ENCODE measurements at places on chromosomes 16 and 17. TPM values are rescaled to one million over a fixed set of nuclear protein-coding genes. Genes with fewer than 3 reads are reported as not detected.
A peak's percentile ranks its signal among the peaks of the same experiment; 100 is the strongest.

DNA sequence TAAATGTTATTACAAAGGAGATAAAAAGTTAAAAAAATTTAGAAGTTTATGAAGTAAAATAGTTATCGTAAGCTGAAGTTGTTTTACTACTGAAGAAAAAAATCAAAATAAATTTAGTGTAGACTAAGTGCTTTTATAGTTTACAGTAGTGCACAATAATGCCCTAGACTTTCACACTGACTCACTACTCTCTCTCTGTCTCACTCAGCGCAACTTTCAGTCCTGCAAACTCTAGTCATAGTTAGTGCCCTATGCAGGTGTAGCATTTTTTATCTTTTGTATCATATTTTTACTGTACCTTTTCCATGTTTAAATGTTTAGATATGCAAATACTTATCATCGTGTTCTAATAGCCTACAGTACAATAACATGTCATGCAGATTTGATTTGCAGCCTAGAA, 17.7 kb upstream of the TOM1L1 start:
- no peak overlapping the region for H3K27ac ChIP-seq
- no peak overlapping the region for H3K4me3 ChIP-seq
- DNase-seq = no peak

TBC1D3 gene
- total RNA-seq = not detected

- H3K27ac ChIP-seq = no peak overlapping the region
- peaks cover 13% of the 10 kb centered on the region for H3K4me1 ChIP-seq
- DNase-seq = no peak
- peaks cover 3% of the 10 kb centered on the region for H3K27me3 ChIP-seq
- peaks cover 6% of the 10 kb centered on the region for H3K36me3 ChIP-seq
Observed at GRCh38 chr16:12588510-12588909, 215.2 kb downstream of the CPPED1 start.

BRIP1 gene
- total RNA-seq = 20.1 TPM

DNA sequence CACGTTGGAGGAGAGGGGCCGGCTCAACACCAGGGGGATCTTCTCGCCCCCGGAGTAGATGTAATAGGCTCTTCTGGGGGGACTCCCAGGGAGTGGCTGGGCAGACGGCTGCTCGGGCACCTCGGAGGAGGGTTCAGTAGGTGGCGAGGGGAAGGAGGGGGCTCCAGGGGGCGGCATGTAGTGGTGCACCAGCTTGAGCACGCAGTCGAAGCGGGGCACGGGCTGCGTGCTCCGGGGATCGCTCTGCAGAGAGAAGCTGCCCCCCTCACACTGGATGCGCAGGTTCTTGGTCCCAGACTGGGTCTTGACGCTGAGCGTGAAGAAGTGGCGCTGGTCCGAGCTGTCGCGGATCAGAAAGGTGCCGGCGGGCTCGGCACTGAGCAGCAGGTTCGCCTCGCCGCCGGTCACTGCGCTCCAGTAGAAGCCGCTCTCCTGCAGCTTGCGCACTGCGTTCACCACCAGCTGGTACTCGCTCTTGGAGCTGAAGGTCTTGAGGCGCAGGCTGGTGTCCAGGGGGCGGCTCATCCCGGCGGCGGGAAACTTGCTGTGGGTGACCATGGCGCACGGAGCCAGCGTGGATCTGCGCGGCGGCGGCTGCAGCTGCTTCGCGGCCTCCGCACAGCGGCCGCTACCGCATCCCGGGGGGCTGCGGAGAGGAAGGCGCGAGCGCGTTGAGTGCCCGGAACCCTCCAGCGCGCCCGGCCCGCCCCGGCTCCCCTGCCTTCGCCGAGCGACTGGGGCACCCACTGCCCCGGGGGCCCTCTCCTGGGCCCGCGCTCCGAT, 1.1 kb downstream of the SOCS3 start:
- peaks cover 3% of the 10 kb centered on the region for H3K27me3 ChIP-seq
- peak overlapping the region; percentile 80 for H3K4me3 ChIP-seq
- peaks cover 52% of the 10 kb centered on the region for H3K4me1 ChIP-seq

TGFB1I1 gene
- total RNA-seq = 0.38 TPM

DNA sequence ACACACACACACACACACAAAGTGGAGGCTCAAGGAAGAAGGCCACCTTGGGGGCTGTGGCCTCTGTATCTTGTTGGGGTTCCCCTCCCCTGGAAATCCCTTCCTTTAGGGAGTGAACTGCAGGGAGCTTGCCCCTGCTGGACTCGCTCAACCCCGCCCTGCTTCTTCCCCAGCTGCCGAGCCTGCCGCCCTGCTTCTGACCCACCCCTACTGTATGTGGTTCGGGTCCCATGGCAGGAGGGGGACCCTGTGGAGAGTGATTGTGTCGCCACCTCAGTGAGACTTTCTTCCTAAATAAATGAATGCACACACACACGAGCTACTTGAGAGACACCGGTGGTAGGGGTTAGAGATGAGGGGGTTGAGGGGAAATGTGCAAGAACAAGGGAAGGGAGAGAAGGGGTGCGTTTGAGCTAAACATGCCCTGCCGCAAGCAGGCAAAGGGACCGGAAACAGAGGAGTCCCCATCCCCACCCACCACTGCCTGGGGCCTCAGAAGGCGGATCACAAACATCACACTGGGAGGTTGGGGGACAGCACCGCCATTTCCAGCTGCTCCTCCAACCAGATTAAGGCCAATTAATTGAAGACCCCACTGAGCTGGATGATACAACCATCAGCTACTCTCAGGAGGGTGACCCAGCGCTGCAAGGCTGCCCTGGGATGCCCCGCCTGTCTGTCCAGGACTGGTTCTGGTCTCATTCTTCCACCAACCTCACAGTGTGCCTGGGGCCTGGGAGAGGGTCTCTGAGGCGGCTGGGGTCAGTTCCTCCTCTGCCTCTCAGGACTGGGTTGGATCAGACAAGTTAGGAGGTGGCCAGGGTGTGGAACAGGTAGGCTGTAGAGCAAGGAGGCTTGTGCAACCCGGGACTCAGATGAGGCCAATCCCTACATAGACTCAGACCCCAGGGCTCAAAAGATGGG, 98.9 kb downstream of the SDK2 start:
- no peak overlapping the region for H3K27ac ChIP-seq
- H3K4me1 ChIP-seq = no peaks in the 10 kb centered on the region
- H3K27me3 ChIP-seq = peaks cover 3% of the 10 kb centered on the region
- H3K36me3 ChIP-seq = no peaks in the 10 kb centered on the region
- H3K4me3 ChIP-seq = no peak overlapping the region

- H3K36me3 ChIP-seq = no peaks in the 10 kb centered on the region
- no peak overlapping the region for H3K4me3 ChIP-seq
- no peaks in the 10 kb centered on the region for H3K4me1 ChIP-seq
- DNase-seq = peak; percentile 0
- H3K27me3 ChIP-seq = peaks cover 7% of the 10 kb centered on the region
Observed at GRCh38 chr17:34715504-34715903, 136.1 kb downstream of the TMEM132E start.

FOXN1 gene
- total RNA-seq = not detected

DNA sequence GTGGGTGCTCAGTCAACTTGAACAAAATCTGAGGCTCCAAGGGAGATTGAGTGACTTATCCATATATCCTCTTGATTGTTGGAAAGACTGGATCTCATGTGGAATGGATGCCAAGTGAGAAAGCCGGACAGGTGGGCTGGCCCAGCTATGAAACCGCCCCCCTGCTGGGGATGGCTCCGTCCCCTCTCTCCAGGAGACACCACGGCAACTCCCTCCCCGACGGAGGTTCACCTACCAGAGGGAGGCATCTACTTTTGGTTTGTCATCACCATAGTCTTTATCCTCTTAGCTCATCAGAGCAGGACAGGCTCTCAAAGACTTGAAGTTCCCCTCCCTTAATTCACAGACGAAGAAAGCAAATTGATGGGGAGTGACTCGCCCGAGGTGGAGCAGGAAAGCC, 1.8 kb upstream of the ALG1 start:
- peaks cover 3% of the 10 kb centered on the region for H3K36me3 ChIP-seq
- no peak overlapping the region for H3K27ac ChIP-seq
- no peak overlapping the region for H3K4me3 ChIP-seq
- peaks cover 30% of the 10 kb centered on the region for H3K4me1 ChIP-seq
- H3K27me3 ChIP-seq = no peaks in the 10 kb centered on the region

DNAH3 gene
- 0.05 TPM for total RNA-seq

GRCh38 chr16:17744921-17745572, 274.3 kb upstream of the XYLT1 start:
- H3K4me3 ChIP-seq = no peak overlapping the region
- no peaks in the 10 kb centered on the region for H3K4me1 ChIP-seq
- no peaks in the 10 kb centered on the region for H3K27me3 ChIP-seq
- no peak for DNase-seq
- no peaks in the 10 kb centered on the region for H3K36me3 ChIP-seq

CBFB gene
- 238 TPM for total RNA-seq

DNA sequence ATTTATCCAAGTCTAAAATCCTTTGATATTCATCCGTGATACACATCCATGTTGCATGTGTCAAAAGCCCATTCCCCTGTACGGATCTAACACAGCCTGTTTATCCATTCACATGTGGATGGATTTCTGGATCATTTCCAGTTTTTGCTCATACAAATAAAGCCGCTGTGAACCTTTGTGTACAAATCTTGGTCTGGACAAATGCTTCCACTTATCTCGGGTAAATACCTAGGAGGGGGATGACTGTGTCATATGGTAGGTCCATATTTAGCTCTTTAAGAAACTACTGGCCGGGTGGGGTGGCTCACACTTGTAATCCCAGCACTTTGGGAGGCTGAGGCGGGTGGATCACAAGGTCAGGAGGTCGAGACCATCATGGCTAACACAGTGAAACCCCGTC, 6.3 kb upstream of the TBCD start:
- peaks cover 2% of the 10 kb centered on the region for H3K27me3 ChIP-seq
- no peak for DNase-seq
- H3K27ac ChIP-seq = no peak overlapping the region
- no peak overlapping the region for H3K4me3 ChIP-seq
- peaks cover 13% of the 10 kb centered on the region for H3K36me3 ChIP-seq
- H3K4me1 ChIP-seq = no peaks in the 10 kb centered on the region

GRCh38 chr17:74935585-74936469, at the start of gene OTOP3:
OTOP3 (plus strand) TSS chr17:74935898; CDS start chr17:74935922, 24 bp downstream.
- DNase-seq = no peak
- H3K27me3 ChIP-seq = peaks cover 68% of the 10 kb centered on the region
- no peaks in the 10 kb centered on the region for H3K4me1 ChIP-seq
- no peaks in the 10 kb centered on the region for H3K36me3 ChIP-seq
- no peak within 1 kb of the TSS for H3K4me3 ChIP-seq
- no peak within 1 kb of the TSS for H3K27ac ChIP-seq

GRCh38 chr17:33390479-33391176, 97.5 kb upstream of the ASIC2 start:
- no peak overlapping the region for H3K27ac ChIP-seq
- no peak overlapping the region for H3K4me3 ChIP-seq
- H3K36me3 ChIP-seq = no peaks in the 10 kb centered on the region
- DNase-seq = no peak
- no peaks in the 10 kb centered on the region for H3K4me1 ChIP-seq

ITGAD gene
- not detected for total RNA-seq

GRCh38 chr16:46822270-46822669, 8.7 kb downstream of the C16orf87 start:
- H3K27ac ChIP-seq = no peak overlapping the region
- no peaks in the 10 kb centered on the region for H3K27me3 ChIP-seq
- peak; percentile 41 for DNase-seq

CCP110 gene
- total RNA-seq = 44.7 TPM

GRCh38 chr16:48441106-48441505, 55.9 kb upstream of the SIAH1 start:
- DNase-seq = no peak
- no peaks in the 10 kb centered on the region for H3K27me3 ChIP-seq
- H3K4me3 ChIP-seq = no peak overlapping the region
- peaks cover 2% of the 10 kb centered on the region for H3K4me1 ChIP-seq
- no peaks in the 10 kb centered on the region for H3K36me3 ChIP-seq

OR4D1 gene
- 0.88 TPM for total RNA-seq

DNA sequence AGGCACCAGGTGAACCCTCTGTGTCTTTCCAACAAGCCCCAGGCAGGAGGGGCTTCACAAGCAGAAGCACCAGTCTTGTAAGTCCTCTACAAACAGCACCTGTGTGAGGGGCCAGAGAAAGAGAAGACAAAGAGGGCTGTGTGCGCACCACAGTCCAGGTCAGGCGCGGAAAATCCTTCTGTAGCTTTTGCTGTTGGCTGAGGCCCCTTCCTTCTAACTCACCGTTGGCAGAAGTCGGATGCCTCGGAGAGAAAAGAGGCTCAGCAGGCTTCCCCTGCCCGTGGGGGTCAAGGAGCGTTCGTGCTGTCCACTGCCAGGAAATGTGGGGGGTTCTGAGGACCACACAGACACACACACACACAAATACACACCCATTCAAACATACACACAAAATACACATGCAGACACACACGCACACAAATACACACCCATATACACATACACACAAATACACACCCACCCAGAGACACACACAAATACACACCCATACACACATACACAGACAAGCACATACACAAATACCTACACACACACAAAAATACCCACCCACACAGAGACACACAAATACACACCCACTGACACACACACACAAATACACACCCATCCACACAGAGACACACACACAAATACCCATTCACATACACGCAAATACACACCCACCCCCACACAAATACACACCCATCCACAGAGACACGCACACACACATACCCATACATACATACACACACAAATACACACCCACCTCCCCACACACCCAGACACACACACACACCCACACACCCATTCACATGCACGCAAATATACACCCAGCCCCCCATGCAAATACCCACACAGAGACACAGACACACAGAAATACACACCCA, 6.8 kb downstream of the ZG16B start:
- no peak for DNase-seq
- no peaks in the 10 kb centered on the region for H3K36me3 ChIP-seq
- H3K4me1 ChIP-seq = peaks cover 24% of the 10 kb centered on the region
- H3K27ac ChIP-seq = no peak overlapping the region
- H3K27me3 ChIP-seq = peaks cover 2% of the 10 kb centered on the region
- H3K4me3 ChIP-seq = no peak overlapping the region

DNA sequence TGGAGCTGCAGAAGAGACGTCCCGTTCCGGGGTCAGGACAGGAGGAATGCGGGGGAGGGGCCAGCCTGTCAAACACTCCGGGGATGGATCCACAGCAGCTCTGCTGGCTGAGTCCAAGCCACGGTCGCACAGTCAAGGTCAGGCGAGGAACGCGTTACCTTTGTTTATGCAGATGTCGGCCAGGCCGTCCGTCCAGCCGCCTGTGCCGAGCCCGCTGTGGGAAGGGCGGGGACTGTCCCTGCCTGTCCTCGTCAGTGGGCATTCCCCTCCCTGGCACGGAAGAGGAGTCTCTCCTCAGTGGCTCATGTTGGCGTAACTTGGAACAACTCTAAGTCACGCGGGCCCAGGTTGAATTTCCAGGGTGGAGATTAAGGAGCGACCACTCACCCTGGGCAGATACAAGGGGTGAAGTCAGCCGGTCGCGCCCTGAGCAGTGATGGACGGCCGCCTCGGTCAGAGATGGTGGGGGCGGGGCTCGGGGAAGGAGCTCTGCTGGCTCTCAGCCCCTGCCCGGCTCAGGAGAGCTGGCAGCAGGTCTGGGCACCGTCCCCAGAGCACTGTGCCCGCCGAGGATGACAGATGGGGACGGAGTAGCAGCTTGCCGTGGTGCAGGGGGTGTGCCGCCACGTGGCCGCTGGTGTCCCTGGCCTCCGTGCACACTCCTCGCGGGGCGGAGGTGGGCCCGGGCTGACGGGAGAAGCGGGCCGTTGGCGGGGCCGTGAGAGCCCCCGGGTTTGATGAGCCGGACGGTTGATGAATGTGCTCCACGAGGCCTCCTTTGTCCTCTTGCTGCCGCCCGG, 7.3 kb downstream of the CACNA1H start:
- H3K27me3 ChIP-seq = peaks cover 2% of the 10 kb centered on the region
- no peak overlapping the region for H3K4me3 ChIP-seq
- DNase-seq = no peak
- H3K36me3 ChIP-seq = no peaks in the 10 kb centered on the region

GRCh38 chr16:85759631-85760419, 8.9 kb upstream of the C16orf74 start:
- no peak overlapping the region for H3K4me3 ChIP-seq
- peaks cover 19% of the 10 kb centered on the region for H3K27me3 ChIP-seq
- no peak overlapping the region for H3K27ac ChIP-seq
- DNase-seq = peak; percentile 23
- peaks cover 10% of the 10 kb centered on the region for H3K4me1 ChIP-seq
